Activated CD4-positive, alpha-beta memory T cell treated with anti-CD3 and anti-CD28 coated beads, Interleukin-2, amount 10 ng/mL, durations not matched to agents 7 days and 5 days (primary cell): ENCODE measurements at places on chromosomes 5 and 9. TPM values are rescaled to one million over a fixed set of nuclear protein-coding genes. Genes with fewer than 3 reads are reported as not detected.

The PCDHGA11 gene
- not detected for total RNA-seq

- no peaks in the 10 kb centered on the region for H3K27me3 ChIP-seq
- peaks cover 85% of the 10 kb centered on the region for H3K36me3 ChIP-seq
- H3K4me1 ChIP-seq, result peaks cover 95% of the 10 kb centered on the region
- no peak for DNase-seq
Measured at GRCh38 chr5:151144275-151144674, 13.3 kb downstream of the ANXA6 start.

GRCh38 chr5:143281226-143281625 is 122.3 kb downstream of the NR3C1 start:
- peaks cover 49% of the 10 kb centered on the region for H3K36me3 ChIP-seq
- DNase-seq, result no peak

GRCh38 chr5:73587923-73588322 is 22.4 kb downstream of the UTP15 start:
- H3K36me3 ChIP-seq, result no peaks in the 10 kb centered on the region
- DNase-seq, result no peak
- no peak overlapping the region for H3K27ac ChIP-seq
- H3K4me1 ChIP-seq, result peaks cover 1% of the 10 kb centered on the region
